Activated naive CD4-positive, alpha-beta T cell treated with anti-CD3 and anti-CD28 coated beads for 36 hours (primary cell): ENCODE measurements at places on chromosomes 7 and 10.

DNA sequence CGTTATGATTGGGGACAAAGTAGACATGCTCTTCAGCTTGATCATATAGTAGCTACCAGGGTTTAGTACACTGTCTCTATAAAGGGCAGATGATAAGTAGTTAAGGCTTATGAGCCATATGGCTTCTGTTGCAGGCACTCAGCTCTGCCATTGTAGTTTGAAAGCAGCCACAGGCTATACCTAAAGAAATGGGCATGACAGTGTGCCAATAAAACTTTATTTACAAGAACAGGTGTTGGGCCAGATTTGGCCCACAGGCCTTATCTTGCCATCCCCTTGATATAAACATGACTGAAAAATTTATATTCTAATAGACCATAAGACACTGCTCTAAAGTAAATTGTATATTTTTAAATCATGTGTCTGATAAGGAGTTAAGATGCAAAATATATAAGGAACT is 36.6 kb downstream of the GRK5 start:
- DNase-seq, result no peak

GRCh38 chr7:6558837-6559236 is 7.6 kb upstream of the GRID2IP start:
- peak; percentile 55 for DNase-seq

DNA sequence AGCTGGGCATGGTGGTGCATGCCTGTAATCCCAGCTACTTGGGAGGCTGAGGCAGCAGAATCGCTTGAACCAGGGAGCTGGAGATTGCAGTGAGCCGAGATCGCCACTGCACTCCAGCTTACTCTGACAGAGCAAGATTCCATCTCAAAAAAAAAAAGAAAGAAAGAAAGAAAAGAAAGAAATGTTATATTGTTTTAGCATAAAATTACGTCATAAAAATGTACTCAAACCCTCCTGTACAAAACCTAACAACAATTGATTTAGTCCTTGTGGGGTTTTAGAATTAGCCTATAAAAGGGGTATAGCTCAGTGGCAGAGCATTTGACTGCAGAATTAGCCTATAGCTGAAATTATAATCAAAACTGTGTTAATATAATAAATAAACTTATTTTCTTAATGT is 27.9 kb downstream of the PIK3AP1 start:
- DNase-seq, result no peak

GRCh38 chr10:97708976-97709946 is 4.3 kb upstream of the MARVELD1 start:
- DNase-seq, result peak; percentile 68

- no peak for DNase-seq
These were observed 46.4 kb downstream of the TYW1B start for GRCh38 chr7:72781631-72782030.

- peak; percentile 59 for DNase-seq
These were observed 50.8 kb downstream of the C10orf120 start for GRCh38 chr10:122648599-122649428.

DNA sequence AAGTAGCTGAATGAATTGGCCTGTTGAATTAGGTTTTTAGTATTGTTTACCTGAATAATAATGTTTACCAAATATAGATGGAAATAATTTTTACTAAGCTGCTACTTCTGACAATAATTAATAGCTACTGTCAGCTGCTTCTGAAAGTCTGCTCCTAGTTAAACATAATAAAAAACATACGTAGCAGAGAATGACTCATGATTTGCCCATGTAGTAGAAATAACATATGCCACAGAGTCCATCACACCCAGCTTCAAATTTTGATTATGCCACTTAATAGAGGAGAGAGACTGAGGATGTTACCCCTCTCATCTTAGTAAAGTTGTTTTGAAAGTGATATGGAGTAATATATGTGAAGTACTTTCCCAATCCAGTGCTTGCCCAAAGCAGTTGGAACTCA is 57.6 kb upstream of the MDFIC start:
- no peak for DNase-seq

DNA sequence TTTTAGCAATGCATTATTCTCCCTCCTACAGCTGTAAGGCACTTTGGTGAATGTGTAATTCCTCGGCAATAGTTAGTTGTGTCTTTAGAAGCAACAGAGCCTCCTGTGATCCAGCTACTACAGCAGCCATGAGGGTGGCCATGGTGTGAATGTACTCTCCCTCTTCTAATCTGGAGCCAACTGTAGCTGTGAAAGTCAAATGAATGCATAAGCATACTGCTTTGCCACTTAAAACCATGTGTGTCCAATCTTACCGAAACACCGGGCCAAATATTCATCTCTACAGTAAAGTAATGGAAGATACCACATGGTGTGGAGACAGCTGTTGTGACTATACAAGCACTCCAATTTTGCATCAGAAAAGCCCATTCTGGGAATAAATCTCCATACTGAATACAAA is 195.0 kb downstream of the DNAJC1 start:
- DNase-seq, result no peak

GRCh38 chr7:46192271-46192670 is 271.2 kb upstream of the IGFBP3 start:
- no peak for DNase-seq

- DNase-seq, result no peak
These were observed 87.5 kb downstream of the ELFN1 start for GRCh38 chr7:1757601-1758000.

- no peak for DNase-seq
These were observed 32.4 kb downstream of the NKX6-2 start for GRCh38 chr10:132753596-132753995.

- no peak for DNase-seq
These were observed 230.3 kb downstream of the INHBA start for GRCh38 chr7:41472427-41473125.

DNA sequence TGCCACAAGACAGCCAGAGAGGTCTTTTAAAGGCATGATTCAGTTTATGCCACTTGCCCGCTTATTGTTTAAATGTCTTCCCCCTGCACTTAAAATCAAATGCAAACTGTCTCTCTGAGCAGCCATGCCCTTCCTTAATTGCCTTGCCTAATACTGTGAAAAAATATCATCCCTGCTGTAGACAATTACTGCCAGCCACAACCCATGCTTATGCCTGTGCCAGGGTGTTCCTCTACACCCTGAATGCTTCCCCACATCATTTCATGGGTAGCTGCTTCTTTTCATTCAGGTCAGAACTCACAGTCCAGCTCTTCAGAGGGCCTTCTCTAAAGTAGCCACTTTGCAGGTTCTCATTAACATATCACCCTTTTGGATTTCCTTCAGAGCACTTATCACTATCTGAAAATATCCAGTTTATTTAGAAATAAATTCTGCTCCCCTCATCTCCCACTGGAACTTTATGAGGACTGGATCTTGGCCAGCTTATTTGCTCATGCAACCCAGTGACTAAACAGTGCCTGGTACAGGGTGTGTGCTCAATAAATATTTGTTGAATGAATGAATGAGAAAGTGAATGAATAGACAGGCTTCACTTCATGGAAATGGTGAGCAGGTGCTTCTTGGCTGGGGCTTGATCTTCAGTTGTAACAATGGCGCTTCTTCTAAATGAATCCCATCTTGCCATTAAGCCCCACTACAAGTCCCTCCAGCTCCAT is 162.4 kb upstream of the MDFIC start:
- DNase-seq, result no peak

DNA sequence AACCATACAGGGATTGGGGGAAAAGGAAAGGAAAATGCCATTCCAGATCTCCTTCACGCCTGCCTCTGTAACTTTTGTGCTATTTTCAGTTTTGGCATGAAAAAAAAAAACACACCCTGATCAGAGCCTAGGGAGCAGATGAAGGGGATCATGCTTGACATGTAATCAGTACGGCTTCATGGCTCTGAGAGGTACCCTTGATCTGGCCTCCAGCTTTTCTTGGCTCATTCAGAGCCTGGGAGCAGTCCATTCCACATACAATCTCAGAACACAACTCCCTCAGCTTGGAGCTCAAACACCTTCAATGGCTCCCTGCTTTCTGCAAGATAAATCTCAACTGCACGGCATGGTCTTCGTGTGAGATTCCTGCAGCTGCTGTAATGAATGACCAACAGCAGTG is 422.8 kb upstream of the ZMIZ1 start:
- DNase-seq, result no peak

DNA sequence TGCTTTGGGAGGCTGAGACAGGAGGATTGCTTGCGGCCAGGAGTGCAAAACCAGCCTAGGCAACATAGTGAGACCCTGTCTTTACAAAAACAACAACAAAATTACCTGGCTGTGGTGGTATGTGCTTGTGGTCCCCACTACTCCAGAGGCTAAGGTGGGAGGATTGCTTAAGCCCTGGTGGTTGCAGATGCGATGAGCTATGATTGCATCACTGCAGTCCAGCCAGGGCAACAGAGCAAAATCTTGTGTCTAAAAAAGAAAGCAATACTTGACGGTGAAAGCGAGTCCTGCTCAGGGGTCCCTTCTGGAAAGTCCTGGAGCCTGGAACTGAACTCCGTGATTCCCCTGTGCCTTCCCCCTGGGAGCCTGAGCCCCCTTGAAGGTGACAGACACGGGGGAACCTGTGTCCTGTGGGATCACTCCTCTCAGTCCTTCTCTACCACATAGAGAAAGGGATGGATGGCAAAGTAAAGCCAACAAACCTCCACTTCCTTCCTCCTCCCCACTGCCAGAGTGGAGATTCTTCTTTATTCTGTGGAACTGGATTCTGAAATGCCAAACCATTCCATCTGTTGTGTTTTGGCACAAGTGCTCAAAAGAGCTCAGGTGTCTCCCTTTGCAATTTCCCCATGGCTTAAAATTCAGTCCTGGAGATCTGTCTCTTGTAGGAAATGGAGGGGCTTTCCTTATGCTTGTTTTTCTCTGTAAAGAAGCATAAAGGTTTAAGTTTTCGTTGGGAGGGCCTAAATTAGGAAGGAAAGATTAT is 50.6 kb downstream of the KIAA1217 start:
- no peak for DNase-seq

- DNase-seq, result no peak
These were observed 31.7 kb downstream of the MKX start for GRCh38 chr10:27713941-27714340.

DNA sequence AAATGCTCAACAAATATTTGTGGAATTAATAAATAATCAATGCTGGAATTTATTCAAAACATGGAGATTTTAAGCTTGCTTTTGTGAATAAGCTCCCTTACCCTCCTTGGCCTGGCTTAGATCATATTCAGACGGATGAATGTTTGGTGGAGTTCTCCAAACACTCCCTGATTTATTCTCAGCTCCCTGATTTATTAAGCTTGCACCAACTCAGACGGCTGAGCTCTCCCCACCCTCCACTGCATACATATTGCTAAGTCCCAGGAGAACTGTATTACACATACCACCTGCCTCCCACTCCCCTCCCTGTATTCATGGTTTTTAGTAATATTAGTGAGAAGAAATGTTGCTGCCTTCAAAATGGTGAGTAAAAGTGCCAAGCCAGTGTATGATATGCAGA is 1057.5 kb downstream of the SORCS3 start:
- DNase-seq, result no peak

DNA sequence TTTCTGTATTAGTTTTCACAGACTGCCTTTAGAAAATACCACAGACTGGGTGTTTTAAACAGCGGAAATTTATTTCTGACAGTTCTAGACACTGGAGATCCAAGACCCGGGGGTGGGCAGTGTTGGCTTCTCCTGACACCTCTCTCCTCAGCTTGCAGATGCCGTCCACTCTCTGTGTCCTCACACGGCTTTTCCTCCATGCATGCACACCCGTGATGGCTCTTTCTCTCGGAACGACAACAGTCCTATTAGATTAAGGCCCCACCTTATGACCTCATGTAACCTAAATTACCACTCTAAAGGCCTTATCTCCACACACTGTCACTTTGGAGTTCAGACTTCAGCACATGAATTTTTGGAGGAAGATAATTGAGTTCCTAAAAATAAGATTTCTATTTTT is 142.9 kb upstream of the VWC2 start:
- no peak for DNase-seq

- no peak for DNase-seq
These were observed 90.1 kb downstream of the TEX36 start for GRCh38 chr10:125592897-125593296.

DNA sequence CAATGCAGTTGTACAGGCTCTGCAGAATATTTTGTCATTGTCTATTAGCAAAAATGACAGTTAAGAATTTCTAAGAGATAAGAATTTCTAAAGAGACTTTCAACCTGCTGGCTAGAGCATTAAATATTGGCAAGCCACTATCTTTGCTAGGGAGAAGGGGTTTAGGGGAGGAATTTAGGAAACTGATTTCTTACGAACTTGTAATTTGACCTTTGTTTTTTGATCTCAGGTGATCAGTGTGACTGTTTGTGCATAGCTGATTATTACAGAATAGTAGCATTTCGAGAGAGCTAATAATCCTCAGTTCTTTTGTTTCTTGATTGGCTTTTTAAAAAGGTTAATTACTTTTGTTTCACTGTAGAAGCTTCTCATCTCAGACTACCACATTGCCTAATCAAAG is 68.1 kb downstream of the ST7 start:
- no peak for DNase-seq

- DNase-seq, result no peak
These were observed 29.6 kb upstream of the ZNF273 start for GRCh38 chr7:64873517-64873916.

- DNase-seq, result peak; percentile 13
These were observed 85.6 kb downstream of the AOAH start for GRCh38 chr7:36638586-36639263.

DNA sequence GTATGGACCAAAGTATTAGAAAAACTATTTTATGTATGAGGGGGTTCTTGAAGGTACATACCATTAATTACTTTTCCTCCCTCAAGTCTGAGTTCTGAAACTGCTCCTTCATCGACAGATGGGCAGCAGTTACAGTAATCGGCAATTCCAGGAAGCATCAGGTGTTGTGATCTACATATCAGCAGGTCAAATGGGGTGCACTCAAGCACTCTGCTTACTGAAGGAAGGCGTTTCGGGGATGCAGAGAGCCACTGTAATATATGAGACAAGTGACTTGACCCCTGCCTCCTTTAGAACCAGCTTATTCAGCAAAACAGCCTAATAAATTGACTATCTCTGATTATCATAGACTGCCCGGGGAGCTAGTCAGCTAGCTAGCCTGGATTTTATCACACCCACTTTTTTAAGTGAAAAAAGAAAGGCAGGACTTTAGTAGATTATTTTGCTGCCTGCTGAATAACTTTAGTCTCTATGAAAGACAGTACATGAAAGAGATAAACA is 4.2 kb downstream of the SMNDC1 start:
- DNase-seq, result no peak

DNA sequence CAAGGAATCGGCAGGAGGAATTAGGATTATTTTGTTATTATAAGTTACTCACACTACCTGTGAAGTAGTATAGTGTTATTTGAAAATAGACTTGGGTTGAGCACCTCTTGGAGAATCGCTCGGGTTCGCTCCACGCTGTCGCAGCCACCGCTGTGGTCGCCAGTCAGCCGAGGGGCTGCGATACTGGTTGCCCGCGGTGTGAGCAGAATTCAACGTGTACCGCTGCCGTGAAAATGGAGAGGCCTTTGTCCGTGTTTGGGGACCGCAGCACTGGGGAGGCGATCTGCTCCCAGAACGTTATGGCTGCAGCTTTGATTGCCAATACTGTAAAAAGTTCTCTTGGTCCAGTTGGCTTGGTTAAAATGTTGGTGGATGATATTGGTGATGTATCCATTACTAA is 117.2 kb downstream of the C7orf25 start:
- DNase-seq, result no peak
